ENCODE measurements at places on chromosomes 12 and 14.
A peak's percentile ranks its signal among the peaks of the same experiment; 100 is the strongest.

- no peak for DNase-seq
Observed at GRCh38 chr12:96386794-96387193, 13.4 kb downstream of the CDK17 start.

DNA sequence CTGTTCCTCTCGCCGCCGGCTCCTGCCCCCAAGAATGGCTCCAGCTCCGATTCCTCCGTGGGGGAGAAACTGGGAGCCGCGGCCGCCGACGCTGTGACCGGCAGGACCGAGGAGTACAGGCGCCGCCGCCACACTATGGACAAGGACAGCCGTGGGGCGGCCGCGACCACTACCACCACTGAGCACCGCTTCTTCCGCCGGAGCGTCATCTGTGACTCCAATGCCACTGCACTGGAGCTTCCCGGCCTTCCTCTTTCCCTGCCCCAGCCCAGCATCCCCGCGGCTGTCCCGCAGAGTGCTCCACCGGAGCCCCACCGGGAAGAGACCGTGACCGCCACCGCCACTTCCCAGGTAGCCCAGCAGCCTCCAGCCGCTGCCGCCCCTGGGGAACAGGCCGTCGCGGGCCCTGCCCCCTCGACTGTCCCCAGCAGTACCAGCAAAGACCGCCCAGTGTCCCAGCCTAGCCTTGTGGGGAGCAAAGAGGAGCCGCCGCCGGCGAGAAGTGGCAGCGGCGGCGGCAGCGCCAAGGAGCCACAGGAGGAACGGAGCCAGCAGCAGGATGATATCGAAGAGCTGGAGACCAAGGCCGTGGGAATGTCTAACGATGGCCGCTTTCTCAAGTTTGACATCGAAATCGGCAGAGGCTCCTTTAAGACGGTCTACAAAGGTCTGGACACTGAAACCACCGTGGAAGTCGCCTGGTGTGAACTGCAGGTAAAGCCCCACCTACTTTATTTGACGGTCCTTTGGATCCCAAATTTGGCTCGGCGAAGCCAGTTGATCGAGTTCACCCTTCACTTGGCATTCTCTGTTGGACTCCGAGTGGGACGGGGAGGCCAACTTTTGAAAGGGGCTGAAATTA, 1.5 kb downstream of the WNK1 start:
- peak; percentile 24 for DNase-seq

- DNase-seq, result no peak
Observed at GRCh38 chr14:67510836-67511235, 22.3 kb upstream of the PLEKHH1 start.

- no peak for DNase-seq
Observed at GRCh38 chr12:124545508-124546418, 21.6 kb downstream of the NCOR2 start.

- no peak for DNase-seq
Observed at GRCh38 chr12:132492522-132492921, 2.6 kb downstream of the FBRSL1 start.

DNA sequence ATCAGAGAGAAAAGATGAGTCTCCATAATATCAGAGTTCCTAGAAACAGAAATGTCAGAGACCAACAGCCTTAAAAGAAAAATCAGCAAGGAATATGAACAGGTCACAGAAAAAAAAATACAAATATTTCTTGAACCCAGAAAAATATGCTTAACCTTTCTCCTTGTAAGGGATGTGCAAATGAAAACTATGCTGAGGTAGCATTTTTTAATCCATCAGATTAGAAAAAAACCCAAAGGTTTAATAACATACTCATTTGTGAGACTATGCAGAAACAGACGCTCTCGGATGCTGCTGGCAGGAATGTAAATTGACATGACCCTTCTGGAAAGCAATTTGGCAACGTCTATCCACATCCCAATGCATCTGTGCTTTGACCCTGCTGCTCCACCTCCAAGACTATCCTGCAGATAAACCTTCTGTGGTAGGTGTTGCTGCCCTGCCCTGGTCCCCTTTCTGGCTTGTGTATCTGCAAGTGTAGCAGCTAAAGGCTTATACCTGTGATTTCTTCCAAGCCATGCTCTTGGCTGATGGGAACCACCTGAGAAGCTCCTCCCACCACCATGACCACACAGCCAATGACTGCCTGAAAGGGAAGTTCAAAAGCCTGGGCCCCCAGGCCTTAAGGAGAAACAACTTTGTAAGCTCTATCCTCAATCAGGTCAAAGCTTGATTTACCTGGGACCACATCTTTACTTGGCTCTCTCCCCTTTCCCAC, 49.4 kb downstream of the LTBP2 start:
- peak; percentile 47 for DNase-seq

DNA sequence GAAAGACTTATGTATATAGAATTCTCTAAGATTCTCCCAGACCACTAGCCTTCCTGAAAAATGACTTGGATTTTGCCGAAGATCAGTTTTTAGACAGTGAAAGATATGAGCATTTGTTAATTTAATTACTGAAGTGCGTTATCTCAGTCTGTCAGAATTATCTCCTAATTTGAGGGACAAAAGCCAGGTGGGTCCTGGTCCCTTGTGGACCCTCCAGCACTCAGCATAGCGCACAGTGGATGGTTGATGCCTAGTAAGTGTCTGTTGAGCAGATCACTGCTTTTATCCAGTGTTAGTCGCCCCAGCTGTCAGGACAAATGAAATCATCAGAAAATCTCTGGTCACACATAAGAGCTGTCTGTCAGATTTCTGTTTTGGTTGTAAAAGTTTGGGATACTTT, 80.4 kb downstream of the EML1 start:
- DNase-seq, result no peak

GRCh38 chr14:24576771-24577170, 721 bp upstream of the CTSG start:
- DNase-seq, result no peak

GRCh38 chr14:81401420-81402122, 1.4 kb upstream of the STON2 start:
- DNase-seq, result no peak

DNA sequence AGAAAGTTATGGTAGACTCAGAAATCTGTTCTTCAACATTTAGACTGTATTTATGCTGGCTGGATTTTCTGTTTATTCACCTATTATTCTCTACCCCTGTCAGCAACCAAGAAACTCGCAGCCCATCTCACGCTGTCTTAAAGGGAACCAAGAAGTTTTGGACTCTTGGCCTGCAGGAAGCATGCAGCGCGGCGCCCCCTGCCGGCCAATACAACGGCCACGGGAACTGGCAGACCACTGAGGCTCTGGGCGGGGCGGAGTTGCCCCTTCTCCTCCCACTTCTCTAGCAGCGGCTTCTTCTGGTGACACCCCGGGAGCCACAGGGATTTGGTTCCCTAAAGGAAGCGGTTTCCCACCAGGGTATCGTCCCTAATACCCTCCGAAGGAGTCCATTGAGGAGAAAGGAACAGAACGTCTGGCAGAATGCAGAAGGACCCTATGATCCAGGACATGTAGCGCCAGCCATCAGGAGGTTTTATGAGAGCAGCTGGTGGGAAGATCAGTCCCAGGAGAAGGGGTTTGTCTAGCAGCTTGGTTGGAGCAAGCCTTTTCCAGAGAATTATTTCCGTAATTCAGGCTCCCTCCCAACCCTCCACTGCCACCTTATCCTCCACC, 21.0 kb upstream of the RNASE2 start:
- peak; percentile 77 for DNase-seq

- no peak for DNase-seq
Observed at GRCh38 chr14:22282949-22283348, 306.1 kb downstream of the DAD1 start.

DNA sequence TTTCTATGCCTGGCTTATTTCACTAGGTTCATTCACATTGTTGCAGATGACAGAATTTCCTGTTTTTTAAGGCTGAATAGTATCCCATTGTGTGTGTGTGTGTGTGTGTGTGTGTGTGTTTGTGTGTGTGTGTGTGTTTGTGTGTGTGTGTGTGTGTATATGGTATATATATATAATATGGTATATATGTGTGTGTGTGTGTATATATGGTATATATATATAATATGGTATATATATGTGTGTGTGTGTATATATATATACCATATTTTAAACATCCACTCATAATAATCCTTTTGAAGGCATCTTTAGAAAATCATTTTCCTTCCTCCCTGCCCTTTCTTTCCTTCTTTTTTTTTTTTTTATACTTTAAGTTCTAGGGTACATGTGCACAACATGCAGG, 5.0 kb upstream of the CCDC198 start:
- DNase-seq, result no peak

DNA sequence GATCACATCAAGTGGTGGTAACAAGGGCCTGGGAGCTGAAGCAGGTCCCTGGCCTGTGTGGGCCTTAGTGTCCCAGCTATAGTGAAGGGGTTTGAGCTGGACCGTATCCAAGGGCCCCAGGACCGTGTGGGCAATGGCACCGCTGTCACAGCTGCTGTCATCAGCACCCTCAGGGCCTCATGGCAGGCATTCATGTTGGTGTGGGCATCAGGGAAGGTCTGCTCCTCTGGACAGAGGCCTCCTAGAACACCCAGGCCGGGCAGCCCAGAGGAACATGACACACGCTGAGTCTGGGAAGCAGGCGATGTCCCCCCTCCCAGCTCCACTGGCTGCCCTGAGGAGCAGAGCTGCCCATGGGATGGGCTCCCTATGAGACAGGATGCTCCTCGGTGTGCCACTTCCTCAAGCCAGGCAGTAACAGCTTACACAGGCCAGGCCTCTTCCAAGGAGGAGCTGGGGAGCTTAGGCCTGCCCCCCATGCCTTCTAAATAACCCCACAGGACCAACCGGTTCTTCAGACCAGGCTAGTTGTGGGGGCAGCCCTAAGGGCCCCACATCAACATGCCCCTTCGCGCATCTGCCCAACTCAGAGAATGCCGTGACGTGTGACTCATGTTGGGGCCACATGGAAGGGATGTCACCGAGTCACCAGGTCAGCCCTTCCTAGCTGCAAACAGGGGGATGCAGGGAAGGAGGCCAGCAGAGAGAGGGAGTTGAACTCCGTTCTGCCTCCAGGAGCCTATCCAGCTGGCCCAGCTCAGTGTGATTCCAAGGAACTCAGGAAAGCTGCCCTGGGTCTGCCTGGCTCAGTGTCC, 80.4 kb downstream of the PITPNM2 start:
- no peak for DNase-seq

GRCh38 chr12:129328235-129328634, 475.0 kb downstream of the GLT1D1 start:
- DNase-seq, result no peak

DNA sequence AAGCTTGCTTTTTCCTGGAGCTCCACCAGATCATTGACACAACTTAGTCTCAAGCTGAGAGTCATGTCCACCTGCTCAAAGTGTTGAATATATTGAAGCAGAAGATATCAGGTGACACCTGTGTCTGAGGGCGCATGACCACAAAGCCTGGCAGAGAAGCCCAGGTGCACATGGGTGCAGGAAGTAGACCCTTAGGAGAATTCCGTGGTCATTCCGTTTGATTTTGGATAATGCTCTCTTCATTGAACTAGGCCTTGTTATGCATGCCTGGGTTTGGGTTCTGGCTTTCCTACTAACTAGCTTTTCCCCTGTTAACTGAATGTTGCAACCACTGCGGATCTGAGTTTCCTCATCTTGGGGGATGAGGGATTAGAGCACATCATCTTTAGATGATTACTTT, 7.1 kb downstream of the ARHGDIB start:
- no peak for DNase-seq

DNA sequence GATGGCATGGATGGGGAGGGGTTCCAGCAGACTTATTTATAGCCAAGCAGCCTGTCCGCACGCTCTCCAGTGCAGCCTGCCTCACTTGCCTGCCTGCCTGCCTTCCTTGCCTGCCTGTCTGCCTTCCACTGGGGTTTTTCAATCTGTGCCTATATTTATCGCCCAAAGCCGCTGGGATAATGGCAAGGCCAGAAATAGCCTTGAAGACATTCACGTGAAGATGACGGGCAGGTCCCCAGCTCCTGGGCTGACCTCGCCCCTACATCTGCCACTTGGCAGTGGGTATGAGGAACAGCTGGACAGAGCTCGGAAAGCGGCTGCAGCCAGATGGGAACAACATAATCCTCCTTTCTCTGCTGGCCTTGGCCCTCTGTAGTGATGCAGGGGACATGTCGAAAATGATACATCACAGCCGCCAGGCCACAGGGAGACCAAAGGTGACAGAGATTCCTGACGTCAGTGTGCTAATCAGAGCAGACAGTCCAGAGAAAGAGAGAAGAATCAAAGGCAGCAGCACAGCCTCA, 53.3 kb downstream of the PITPNM2 start:
- DNase-seq, result no peak

GRCh38 chr12:11872055-11872454, 198.7 kb upstream of the BCL2L14 start:
- no peak for DNase-seq

DNA sequence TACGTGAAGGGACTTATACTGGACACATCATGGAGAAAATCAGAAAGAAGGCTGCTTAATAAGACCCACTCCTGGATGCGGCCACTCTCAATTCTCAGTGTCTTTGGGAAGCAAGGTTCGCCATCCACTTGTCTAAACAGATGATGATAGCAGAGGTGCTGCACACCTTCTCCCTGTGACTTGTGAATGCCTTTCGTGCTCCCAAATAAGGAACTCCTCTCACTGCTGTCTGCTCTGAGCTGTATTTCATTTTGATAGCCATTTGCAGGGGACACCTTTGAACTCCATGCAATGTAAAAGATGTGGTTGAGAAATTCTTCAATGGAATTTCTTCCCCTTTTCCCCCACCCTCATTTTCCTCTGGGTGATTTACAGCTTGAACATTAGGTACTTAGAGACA, 11.6 kb downstream of the RMST start:
- no peak for DNase-seq

DNA sequence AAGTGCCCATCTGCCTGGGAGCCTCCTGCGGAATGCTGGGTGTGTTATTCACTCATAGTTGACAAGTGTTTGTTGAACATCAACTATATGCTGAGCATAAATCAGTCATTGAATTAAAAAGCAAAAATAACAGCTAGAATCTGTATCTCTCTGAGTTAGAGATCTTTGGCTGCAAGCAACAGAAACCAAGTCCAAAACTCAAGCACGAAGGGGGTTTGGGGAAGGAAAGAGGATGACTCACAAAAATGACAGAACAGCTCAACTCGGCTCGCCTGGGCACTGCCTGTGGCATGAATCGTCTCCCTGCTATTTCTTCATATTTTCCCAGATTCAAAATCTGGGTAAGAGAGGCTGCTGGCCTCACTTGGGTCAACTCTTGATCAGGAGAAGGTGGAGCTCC, 72.6 kb upstream of the NCOR2 start:
- DNase-seq, result no peak

GRCh38 chr14:104802394-104803184, 1.7 kb downstream of the ZBTB42 start:
- no peak for DNase-seq

DNA sequence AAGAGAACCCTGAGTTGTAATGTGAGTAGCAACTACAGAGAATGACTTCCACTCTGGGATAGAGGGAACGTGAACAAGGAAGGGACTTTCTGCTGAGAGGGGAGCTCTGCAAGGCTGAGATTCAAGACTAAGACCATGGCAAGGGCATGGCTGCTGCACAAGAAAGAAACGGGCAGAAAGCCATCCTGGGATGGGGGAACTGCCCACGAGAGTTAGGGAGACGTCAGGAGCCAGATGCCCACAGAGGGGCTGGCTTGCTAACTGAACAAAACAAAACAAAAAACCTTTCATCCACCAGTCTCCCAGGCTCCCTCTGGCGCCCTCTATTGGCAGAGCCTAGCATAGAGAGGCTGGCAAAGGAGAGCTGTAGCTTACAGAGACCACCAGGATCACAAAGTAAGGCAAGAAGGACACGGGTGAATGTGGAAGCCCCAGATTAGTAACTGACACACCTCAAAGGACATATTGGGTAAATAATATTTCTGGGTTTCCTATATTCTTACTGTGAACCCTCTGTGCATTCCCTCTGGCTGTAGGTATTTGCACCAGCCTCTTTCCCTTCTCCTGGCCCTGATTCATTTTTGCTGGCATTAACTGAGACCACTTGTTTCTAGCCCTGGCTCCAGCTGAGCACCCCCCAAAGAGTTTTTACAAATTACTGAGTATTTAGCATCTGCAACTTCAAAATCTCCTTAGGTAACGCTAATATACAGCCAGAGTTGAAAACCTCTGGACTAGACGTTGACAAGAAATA, 338.3 kb downstream of the EMP1 start:
- peak; percentile 66 for DNase-seq

Data from HEK293T (cell line).